ENCODE measurements at places on chromosomes 4 and X.

DNA sequence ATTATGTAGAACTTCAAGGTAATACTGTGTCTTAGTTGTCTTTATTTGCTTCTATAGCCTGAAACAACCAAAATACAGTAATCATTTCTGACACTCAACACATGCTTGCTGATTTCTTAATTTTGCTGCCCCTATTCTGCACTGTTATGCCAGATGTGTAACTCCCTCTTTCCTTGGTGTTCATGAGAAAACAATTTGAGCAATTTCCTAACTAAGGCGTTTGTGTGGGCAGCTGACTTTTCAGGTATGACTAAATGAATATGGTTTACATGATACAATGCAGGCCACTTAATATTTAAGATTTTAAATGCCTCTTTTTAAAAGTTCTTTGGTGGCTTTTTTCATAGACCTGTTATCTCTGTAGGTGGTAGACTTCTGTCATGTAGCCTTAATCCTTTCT, 46.1 kb upstream of the CENPE start:
- DNase-seq, result no peak

DNA sequence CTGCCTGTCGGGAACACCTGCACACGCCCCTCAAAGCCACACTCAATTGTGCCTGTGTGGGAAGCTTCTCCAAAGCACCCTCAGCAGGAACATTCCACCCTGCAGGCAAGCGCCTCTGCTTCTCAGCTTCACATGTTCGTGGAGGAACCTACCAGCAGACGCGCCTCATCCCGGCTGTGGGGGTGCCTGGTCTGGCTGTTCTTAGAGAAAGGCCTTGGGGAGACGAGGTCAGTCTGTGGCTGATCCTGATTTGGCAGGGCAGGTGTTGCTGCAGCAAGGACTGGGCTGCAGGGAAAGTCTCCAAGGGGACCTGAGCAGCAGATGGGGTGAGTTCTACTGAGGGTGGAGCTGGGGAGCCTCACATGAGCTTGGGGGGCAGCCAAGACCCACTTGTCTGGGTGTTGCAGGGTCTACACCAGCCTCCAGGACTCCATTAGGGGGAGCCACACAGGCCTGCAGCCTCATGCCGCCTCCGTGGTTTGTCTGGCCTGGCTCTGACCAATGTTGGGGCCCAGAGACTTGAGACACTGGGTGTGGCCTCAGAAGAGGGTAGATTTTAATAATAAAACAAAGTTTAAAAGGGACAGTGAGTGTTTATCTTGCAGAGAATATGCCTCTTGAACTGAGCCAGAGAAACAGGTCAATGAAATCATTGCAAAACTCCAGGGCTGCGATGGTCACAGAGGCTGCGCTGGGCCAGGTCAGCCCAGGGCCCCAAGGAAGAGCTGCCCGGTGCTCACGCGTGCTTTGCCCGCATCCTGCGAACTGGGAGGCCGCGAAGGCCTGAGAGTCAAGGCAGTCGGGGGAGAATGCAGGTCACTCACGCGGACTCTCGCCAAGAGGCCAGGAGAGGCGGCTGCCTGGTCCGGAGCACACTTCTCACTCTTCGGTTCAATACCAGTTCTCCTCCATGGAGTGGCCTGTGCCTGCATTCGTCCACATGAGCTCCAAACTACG, 21.1 kb downstream of the RNF212 start:
- no peak for DNase-seq

DNA sequence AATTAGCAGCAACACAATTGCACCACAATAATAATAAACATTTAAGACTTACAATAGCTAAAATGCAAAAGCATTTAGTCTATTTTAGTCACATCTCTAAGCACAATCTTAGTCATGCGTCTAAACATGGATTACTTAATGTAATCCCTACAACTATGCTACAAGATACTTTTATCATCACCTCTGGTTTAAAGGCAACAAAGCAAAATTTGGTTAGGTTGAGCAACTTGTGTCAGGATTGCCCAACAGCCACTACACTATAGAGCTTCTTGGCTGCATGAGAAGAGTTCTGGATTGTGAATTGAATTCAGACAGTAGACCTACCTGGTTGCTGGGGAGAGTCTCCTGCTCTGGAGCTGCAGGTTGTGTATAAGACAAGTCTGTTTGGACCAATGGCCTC, 146.5 kb upstream of the PUDP start:
- DNase-seq, result no peak

DNA sequence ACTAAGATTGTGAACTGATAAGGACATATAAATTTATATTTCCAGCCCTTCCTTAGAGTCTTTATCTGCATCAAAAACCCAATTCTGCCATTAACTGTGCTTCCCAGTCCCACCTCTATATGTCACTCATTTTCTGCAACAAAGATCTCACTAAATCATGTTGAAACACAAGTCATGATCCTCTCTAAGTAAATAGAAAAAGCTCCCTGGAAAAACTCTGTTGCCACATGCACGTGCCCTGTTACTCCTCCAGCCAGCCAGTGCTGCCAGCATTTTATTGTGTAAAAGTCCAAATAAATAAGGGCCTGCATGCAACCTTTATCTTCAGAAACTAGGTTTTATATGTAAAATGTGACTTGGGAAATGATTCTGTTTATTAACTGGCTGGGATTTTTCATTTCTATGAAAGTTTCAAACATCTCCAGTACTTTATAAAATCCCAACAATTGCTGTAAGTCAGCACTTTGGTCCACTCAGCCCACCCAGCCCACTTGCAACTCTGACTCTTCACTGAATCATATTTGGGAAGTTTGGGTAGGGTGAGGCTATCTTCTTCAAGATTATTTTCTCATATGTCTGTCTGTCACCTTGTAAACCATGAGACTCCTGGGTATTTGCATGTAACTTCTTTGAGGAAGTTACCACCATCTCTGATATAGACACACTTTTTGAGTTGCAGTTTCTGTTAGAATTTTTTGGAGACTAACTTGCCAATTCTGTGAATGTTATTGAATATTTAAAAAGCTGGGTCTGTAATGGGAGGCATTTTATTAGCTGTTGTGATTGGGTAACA, 40.0 kb upstream of the SMARCA5 start:
- DNase-seq, result no peak

GRCh38 chrX:39766855-39767254, 330.9 kb downstream of the BCOR start:
- no peak for DNase-seq

DNA sequence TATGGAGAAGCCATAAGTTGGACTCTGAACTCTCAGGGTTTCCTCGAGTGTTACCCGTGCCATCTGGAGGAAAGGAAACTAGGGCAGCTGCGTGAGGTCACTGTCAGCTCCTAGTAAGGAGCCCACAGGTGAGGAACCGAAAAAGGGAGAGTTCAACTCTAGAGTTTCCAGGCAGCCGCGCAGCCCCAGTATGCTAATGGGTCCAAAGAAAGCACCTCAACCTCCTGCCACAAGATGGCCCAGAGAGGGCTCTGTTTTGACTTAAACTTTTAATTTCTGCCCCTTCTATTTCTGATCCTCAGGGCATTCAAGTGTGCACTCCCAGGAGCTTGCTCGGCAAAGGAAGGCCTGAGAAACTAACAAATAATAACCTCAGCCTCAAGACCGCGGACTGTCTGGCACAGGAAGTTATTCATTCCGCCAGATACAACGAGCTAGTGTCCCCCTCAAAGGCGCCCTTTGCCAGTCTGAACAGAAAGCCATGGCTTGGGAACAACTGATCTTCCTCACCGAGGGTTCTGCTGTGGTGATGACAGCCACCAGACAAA, 13.9 kb downstream of the SCARB2 start:
- DNase-seq, result no peak

- no peak for DNase-seq
Observed at GRCh38 chr4:52005604-52006273, 14.4 kb downstream of the LRRC66 start.

GRCh38 chr4:53196882-53197771, 168.7 kb downstream of the SCFD2 start:
- no peak for DNase-seq
